ENCODE measurements at places on chromosomes 12 and 14.

DNA sequence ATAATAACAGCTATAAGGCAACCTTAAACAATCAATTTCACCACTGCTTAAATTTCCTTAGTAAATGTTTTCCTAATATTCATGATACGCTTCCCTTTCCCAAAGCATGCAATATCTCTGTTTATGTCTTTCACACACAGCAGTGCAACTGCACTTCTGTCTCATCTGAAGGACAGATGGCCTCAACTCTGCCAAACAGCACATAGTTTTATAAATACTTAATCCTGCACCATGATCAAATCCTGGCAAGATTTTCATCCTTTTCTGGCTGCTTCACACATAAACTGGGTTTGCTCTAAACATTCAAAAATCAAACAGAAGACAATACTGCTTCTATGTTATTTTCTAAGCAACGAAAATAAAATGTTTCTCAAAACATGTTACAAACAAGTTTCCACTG, 266.3 kb downstream of the ITPR2 start:
- DNase-seq = no peak

- no peak for DNase-seq
Observed at GRCh38 chr14:34935488-34935887, 47.3 kb upstream of the SRP54 start.

DNA sequence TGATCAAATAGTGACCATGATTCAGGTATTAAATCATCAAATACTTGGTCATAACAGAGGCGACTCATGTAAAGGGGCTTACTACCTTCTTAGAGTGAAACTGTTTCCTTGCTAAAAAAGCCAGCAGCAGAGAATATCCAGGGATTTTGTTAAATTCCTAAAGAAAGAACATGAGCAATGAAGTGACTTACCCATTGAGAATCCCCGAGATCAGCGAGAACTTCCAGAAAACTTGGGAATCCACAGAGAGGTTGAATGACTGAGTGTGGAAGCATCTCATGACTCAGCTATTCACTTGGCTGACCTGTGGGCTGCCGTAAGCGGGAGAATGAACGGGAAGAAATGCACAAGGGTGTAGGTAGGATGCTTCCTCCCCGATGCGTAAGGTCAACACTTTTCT, 85.3 kb upstream of the KCNA1 start:
- no peak for DNase-seq

DNA sequence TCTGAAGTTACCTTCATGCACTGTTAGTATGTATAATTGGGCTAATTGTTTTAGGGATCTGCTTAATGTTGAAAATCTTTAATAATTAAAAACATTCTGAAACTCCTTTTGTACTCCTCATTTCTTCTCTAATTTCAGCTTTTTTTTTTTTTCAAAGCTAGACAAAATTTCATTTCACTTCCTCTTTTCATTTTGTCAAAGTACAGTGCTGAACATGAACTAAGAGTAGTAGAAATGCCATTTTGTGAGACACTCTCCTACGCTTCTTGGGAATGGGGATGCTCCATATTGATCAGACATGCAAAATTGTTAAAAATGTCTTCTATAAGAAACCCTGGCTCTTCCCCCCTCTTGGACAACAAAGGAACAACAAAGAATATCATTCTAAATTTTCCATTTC, 1.7 kb downstream of the ABCD2 start:
- no peak for DNase-seq

DNA sequence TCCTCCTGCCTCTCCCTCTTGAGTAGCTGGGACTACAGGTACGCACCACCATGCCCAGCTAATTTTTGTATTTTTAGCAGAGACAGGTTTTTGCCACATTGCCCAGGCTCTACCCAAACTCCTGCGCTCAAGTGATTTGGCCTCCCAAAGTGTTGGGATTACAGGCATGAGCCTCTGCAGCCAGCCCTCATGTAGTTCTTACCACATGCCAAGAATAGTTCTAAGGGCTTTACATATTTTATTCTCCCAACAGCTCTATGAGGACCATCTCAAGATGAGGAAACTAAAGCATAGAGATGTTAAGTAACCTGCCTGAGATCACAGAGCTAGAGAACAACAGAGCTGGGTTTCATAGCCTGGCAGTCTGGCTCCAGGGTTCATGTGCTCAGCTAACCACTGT, 37.9 kb upstream of the ALDH2 start:
- DNase-seq = no peak

GRCh38 chr12:109719123-109720022, 5.7 kb downstream of the FAM222A start:
- no peak for DNase-seq

DNA sequence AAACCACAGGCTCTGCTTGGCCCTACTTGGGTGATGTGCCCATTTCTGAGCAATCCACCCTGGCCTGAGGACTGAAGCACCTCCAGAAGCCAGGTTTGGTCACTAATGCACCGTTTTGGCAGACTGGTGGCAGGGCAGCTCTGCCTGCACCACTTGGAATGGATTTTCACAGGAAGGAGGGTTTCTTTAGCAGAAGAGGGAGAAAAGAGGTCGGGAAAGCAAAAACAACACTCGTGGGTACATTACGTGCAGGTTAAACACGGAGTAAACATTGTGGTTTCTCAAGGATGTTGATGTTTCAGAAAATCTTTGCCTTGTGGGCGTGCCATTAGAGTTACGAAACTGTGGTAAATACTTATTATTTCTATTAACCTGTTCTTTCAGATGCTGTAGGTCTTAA, 70.8 kb downstream of the KCNA5 start:
- no peak for DNase-seq

- peak; percentile 89 for DNase-seq
Observed at GRCh38 chr12:124898200-124898922, 16.1 kb downstream of the UBC start.

DNA sequence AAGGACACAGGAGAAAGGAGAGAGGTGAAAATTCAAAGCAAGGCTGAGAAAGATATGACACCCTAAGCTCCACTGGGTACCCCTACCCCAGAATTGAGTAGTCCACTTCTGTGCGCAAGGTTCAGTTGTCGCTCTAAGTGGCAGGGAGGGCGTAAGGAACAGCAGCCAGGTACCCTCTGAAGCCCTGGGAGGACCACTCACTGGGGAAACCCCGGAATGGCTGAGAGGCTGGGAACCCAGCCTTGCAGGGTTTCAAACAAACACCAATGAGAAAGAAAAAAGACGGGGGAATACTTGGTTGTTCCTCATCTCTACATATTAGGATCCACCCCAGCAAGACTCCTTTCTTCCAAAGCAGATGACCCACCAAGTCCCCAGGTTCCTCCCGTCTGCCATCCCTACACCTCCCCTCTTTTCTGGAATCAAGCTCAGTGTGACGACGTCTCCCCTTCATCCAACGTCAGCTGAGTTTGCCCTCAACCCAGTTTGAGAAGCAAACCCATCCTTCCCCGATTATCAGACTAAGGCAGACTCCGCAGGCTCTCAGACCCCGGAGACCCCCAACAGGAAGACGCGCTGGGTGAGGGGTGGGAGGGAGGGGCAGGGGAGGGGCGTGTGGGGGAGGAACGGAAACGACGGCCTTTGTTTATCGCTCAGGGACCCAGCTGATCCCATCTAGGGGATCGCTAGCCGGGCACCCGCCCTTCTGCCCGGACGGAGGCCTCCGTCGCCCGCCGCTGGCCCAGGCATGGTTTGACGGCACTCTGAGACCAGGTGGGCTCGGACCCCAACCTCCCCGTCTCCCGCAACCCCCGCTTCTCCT, 795 bp downstream of the LMBR1L start:
- DNase-seq = peak; percentile 36

- no peak for DNase-seq
Observed at GRCh38 chr14:57008534-57008933, 198.3 kb upstream of the OTX2 start.

- peak; percentile 89 for DNase-seq
Observed at GRCh38 chr12:130818635-130819576, 20.1 kb downstream of the STX2 start.

DNA sequence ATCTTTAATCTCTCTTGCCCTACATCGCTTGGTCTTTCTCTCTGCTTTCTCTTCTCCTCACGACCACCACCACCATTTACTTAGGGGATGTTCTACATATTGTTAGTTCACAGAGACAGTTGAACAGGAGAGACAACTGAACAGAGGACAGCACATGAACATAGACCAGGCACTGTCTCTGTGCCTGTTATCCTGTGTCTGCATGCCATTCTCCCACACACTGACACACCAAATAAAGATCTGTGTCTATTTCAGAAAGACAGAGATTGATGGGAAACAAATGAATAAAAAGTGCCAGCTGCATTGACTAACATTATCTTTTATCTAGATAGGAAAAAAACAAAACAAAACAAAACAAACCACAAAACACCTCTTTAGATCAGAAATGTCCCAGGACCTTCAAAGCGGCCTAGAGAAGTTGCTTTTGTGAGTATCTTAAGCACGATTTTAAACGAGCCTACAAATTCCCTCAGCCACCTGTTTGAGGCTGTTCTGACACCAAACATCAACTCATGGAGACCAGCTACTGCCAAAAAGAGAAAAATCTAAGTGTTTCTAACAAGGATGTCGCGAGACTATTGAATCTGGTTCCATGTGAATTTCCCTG, 77.6 kb upstream of the PARP11 start:
- no peak for DNase-seq

DNA sequence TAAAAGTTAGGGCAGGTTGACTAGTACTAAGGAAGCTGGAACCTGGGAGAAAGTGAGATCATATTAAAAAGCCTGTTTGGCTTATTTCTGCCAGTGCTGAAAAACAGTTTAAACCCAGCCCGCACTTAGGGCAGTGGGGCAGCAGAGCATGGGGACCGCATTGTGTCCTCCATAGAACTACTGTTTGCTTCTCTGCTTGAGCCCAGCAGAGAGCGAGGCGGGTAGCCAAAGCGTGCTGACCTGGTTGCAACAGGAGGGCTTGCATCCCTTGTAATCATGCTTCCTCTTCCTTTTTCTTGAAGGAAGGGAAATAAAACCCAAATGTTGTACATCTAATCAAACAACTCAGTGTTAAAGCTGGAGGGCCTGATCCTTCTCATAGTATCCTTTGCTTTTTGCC, 82.5 kb upstream of the HOXC13 start:
- DNase-seq = no peak

DNA sequence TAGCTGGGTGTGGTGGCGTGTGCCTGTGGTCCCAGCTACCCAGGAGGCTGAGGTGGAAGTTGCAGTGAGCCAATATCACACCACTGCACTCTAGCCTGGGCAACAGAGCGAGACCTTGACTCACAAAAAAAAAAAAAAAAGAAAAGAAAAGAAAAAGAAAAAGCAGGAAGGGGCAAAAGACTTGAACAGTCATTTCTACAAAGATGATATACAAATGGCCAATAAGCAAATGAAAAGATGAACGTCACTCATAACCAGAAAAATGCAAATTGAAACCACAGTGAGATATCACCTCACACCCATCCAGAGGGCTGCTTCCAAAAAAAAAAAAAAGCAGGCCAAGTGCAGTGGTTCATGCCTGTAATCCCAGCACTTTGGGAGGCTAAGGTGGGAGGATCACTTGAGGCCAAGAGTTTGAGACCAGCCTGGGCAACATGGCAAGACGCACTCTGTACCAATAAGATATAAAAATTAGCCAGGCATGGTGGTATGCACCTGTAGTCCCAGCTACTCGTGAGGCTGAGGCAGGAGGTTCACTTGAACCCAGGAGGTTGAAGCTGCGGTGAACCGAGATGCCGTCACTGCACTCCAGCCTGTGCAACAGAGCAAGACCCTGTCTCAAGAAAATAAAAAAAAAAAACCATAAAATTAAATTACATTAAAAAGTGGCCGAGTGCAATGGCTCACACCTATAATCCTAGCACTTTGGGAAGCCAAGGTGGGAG, 20.5 kb downstream of the UBC start:
- peak; percentile 18 for DNase-seq

DNA sequence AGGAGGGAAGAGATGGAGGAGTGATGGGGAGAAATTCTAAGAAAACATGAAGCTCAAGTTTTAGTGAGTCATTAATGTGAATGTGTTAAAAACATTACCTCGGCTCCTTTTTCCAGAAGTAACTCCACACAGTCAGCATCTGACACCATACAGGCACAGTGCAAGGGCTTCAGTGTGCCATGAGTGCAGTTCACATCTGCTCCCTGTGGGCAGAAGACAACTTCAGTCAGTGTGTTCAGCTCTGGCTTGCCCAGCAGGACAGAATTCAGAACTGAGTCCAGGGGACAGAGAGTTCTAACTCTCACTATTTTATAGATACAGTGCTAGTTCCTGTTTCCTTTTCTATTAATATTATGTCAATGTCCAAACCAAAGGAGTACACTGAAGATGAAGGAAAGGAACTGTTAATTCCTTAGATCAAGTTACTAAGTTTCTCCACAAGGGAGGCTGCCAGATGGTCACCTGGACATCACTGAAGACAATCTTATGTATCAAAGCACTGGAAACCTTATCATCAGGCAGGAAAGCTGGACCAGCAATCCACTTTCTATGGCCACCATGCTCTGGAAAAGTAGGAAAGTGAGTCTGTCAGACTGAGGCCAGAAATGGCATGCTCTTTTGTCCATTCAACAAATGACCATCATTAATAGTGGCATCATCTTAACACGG, 6.1 kb downstream of the ASB8 start:
- DNase-seq = no peak

GRCh38 chr12:54053751-54054741, at the start of gene HOXC4:
TSS of gene HOXC4 (plus strand) at chr12:54053835. CDS start at chr12:54053923, 88 bp downstream.
- no peak for DNase-seq

- DNase-seq = no peak
Observed at GRCh38 chr12:112176321-112177010, 51.1 kb downstream of the TRAFD1 start.

DNA sequence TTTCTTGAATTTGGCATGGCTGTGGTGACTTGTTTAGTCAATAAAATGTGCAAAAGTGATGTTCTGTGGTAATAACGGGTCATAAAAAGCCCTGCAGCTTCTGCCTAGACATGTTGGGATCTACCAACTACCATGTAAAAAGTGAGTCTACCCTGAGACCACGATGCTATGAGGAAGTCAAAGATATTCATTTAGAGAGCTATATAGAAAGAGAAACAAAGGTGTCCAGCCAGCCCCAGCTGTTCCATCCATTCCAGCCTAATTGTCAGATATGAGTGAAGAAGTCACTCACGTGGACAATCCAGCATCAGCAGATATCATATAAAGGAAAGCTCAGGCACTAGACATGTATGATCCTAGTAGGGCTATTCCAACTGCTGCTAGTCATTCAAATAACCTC, 117.2 kb upstream of the SSTR1 start:
- no peak for DNase-seq

- DNase-seq = peak; percentile 12
Observed at GRCh38 chr12:40614923-40615322, 77.3 kb upstream of the CNTN1 start.

DNA sequence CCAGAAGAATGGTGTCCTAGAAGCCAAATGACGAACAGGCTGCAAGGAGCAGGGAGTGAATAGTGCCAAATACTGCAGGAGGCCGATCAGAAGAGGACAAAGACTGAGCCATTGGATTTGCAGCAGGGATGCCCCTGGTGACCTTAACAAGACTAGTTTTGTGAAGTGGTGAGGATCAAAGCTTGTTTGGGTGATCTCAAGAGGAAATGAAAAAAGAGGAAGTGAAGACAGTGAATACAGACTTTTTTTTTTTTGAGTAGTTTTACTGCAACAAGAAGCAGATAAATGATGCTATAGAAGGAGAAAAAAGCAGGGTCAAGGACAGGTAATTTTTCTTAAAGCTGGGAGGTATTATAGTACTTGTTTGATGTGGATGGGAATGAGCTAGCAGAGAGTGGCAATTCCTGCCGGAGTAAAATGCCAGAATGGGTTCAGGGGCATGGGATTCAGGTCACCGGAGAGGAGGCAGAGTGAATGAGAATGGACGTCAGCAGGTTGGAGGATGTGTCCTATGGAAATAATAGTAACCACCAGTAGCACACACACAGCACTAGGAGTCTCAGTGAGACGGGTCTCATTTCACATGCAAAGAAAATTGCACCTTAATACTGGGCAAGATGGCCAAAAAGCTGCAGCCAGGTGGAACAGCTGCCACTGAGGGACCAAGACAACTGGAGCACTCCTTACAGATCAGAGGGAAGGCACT, 345.8 kb upstream of the CCDC196 start:
- DNase-seq = no peak
